ENCODE measurements at places on chromosomes 6 and 20. TPM values are rescaled to one million over a fixed set of nuclear protein-coding genes. Genes with fewer than 3 reads are reported as not detected.

Gene OR2H2
- total RNA-seq = not detected

DNA sequence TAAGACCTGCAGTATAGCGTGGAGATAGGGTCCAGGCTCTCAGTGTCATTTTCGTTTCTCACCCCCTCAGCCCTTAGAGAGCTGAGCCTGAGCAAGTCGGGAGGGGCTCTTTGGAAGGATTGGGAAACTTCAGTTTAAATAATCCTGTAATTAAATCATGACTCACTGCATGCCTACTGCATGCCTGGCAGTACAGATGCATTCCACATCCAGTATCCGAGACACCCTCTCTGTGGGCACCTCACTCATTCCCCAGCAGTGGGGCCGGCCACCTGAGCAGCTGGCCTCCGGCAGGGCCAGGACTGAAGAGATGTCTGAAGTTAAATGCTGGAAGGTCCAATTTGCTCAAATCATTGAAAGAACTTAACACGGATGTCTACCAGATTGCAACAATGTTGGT, 316.6 kb downstream of the THBS2 start:
- DNase-seq = peak; percentile 24
- no peak overlapping the region for H3K4me3 ChIP-seq
- H3K27ac ChIP-seq = peak overlapping the region; percentile 25
- no peaks in the 10 kb centered on the region for H3K27me3 ChIP-seq
- no peaks in the 10 kb centered on the region for H3K36me3 ChIP-seq

Gene TMEM151B
- total RNA-seq = 1.2 TPM

Gene GTSF1L
- total RNA-seq = not detected

DNA sequence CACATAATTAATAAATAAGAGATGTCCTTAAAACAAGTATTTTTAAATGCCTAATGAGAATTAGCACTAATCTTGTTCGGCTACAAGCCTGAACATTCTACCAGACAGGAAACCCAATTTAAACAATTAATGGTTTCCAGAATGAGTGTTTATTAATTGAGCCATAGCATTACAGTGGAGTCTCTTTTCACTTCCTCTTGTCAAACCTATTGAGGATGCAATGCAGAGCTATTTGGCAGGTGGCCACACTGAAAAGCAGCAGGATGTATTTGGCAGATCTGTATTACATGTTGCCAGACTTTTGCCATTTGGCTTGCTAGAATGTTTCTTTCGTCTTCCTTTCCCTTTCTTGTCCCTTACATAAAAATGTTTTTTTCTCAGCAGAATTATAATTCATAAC, 475.2 kb upstream of the MARCKS start:
- peak; percentile 25 for DNase-seq
- H3K27ac ChIP-seq = no peak overlapping the region
- H3K4me1 ChIP-seq = 0 out of 2 replicates have a peak, but pooled peaks cover 14% of the 10 kb centered on the region
- no peak overlapping the region for H3K4me3 ChIP-seq
- peaks cover 2% of the 10 kb centered on the region for H3K36me3 ChIP-seq
- no peaks in the 10 kb centered on the region for H3K27me3 ChIP-seq

- H3K36me3 ChIP-seq = no peaks in the 10 kb centered on the region
- H3K27me3 ChIP-seq = no peaks in the 10 kb centered on the region
- H3K27ac ChIP-seq = no peak overlapping the region
- no peak for DNase-seq
These were observed 67.3 kb downstream of the ANKRD60 start for GRCh38 chr20:58161192-58161591.

Gene DUSP15
- total RNA-seq = 2.5 TPM

GRCh38 chr6:29651413-29652197, 5.3 kb upstream of the MOG start:
- H3K4me3 ChIP-seq = no peak overlapping the region
- no peaks in the 10 kb centered on the region for H3K36me3 ChIP-seq
- DNase-seq = no peak
- H3K4me1 ChIP-seq = no peaks in the 10 kb centered on the region

GRCh38 chr6:52262620-52263344, 18.5 kb upstream of the IL17F start:
- H3K27me3 ChIP-seq = no peaks in the 10 kb centered on the region
- no peak overlapping the region for H3K4me3 ChIP-seq
- DNase-seq = no peak
- no peaks in the 10 kb centered on the region for H3K4me1 ChIP-seq
- peaks cover 50% of the 10 kb centered on the region for H3K36me3 ChIP-seq
- H3K27ac ChIP-seq = no peak overlapping the region

DNA sequence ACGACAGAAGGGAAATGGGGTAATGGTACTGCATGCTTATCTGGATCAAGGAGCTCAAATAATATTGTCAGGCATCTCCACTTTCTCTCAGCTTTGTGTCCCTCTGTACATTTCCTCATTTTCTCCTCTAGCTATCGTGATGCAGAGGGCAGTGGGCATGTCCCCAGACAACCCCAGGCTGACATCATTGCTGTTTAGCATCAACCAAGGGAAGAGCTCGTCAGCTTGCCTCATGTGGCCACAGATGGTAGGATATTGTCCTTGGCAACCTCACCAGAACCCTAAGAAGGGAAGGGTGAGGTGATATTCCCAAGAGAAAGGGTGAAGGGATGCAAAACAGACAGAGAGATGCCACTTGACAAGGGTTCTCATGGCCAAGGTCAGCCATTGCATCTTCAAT, 58.3 kb downstream of the MAFB start:
- no peak for DNase-seq
- no peak overlapping the region for H3K27ac ChIP-seq
- no peaks in the 10 kb centered on the region for H3K36me3 ChIP-seq
- peaks cover 23% of the 10 kb centered on the region for H3K27me3 ChIP-seq

Gene HMGA1
- 126 TPM for total RNA-seq

- no peak overlapping the region for H3K4me3 ChIP-seq
- H3K27ac ChIP-seq = no peak overlapping the region
- DNase-seq = no peak
- no peaks in the 10 kb centered on the region for H3K4me1 ChIP-seq
- H3K27me3 ChIP-seq = no peaks in the 10 kb centered on the region
These were observed 185.1 kb upstream of the HDDC2 start for GRCh38 chr6:125486881-125487280.

Gene EYA2
- total RNA-seq = 56.4 TPM

Gene BTNL2
- total RNA-seq = not detected

- no peaks in the 10 kb centered on the region for H3K27me3 ChIP-seq
- H3K27ac ChIP-seq = no peak overlapping the region
- H3K36me3 ChIP-seq = peaks cover 51% of the 10 kb centered on the region
- no peak for DNase-seq
These were observed 58.7 kb downstream of the STXBP5 start for GRCh38 chr6:147262946-147263345.

- H3K27me3 ChIP-seq = no peaks in the 10 kb centered on the region
- no peak for DNase-seq
- no peak overlapping the region for H3K4me3 ChIP-seq
- H3K27ac ChIP-seq = no peak overlapping the region
- no peaks in the 10 kb centered on the region for H3K4me1 ChIP-seq
These were observed 480.7 kb downstream of the RFPL4B start for GRCh38 chr6:112827793-112828192.
